ENCODE measurements at places on chromosomes 1 and 21.

DNA sequence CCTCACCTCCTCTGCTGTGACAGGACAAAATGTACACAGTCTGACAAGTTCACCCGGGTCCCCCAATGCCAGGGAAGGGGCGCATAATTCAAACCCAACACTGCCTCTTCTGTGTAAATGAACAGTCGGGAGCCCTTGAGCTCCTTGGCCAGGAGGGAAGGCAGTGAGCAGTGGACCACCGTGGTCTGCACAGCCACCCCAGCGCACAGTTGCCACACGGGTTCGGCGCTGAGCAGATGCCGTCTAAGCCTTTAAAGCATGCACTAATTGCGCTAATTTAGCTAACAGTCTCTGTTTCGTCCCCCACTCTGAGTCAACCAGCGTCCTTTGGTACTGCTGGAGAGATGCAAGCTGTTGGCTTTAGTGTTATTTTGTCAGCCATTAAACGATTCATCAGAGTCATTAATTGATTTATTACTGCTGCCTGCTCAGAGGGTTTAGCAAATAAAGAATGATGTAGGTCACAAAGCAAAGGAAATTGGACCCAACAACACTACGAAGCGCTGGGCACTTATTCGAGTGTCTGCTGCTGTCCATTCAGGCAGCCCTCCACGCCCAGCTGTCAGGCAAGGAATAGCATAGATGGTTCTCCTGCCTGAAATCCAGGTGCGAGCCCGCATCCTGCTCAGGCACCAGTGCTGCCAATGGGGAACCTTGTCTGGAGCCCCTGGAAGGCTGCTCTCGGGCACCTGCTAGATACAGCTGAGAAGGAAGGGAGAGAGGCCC, 91.5 kb downstream of the MRPL37 start:
- peaks cover 41% of the 10 kb centered on the region for H3K4me1 ChIP-seq
- no peak for DNase-seq
- H3K36me3 ChIP-seq: no peaks in the 10 kb centered on the region
- H3K4me3 ChIP-seq: no peak overlapping the region
- H3K27me3 ChIP-seq: no peaks in the 10 kb centered on the region
- no peak overlapping the region for H3K27ac ChIP-seq

GRCh38 chr1:59412718-59413326, 115.9 kb downstream of the FGGY start:
- no peak for DNase-seq
- no peak overlapping the region for H3K4me3 ChIP-seq
- H3K36me3 ChIP-seq: no peaks in the 10 kb centered on the region
- H3K4me1 ChIP-seq: no peaks in the 10 kb centered on the region
- no peaks in the 10 kb centered on the region for H3K27me3 ChIP-seq
- no peak overlapping the region for H3K27ac ChIP-seq

- H3K36me3 ChIP-seq: no peaks in the 10 kb centered on the region
- H3K4me3 ChIP-seq: no peak overlapping the region
- no peak overlapping the region for H3K27ac ChIP-seq
Measured at GRCh38 chr1:94989911-94990473, 63.1 kb upstream of the CNN3 start.

DNA sequence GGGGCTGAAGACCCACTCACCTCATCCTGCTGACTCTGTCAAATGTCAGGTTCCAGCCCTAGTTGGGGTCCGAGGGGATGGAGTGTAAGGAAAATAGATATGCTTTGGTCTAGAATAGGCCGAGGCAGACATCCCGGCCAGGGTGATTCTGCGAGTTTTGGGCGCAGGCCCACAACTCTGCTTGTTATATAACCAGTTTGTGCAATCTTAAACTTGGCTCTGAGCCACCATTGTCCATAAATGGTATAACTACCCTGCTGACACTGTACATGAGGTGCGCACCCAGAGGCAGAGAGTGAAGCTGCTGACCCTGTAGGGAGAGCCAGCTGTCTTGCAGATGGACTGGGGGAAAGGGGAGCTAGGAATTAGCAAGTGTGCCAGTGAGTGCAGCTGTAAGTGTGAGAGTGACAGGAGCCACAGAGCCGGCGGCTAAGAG, 1388.8 kb downstream of the AMY1C start:
- H3K27ac ChIP-seq: no peak overlapping the region
- H3K4me3 ChIP-seq: no peak overlapping the region
- H3K27me3 ChIP-seq: no peaks in the 10 kb centered on the region
- no peaks in the 10 kb centered on the region for H3K36me3 ChIP-seq
- H3K4me1 ChIP-seq: no peaks in the 10 kb centered on the region
- DNase-seq: no peak

GRCh38 chr1:18891426-18891780, 11.0 kb downstream of the ALDH4A1 start:
- H3K27me3 ChIP-seq: no peaks in the 10 kb centered on the region
- H3K4me1 ChIP-seq: no peaks in the 10 kb centered on the region
- H3K36me3 ChIP-seq: no peaks in the 10 kb centered on the region
- no peak overlapping the region for H3K4me3 ChIP-seq

DNA sequence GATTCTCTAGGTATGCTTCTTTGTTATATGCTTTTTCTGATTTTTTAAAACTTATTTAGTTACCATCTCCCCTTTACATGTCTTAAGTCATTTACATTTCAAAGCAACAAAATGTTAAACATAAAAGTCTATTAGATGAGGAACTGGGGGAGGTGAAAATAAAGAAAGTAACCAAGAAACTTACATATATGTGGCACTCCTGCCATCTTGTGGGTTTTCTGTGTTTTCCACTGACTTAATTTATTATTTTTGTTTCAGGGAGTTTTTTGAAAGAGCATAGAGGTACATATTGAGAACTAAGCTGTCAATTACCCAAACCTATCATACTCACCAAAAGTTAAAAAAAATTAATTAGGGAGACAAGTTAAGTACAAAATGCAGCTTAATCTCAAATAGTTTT, 1531.1 kb downstream of the MRPL39 start:
- no peaks in the 10 kb centered on the region for H3K4me1 ChIP-seq
- H3K27me3 ChIP-seq: no peaks in the 10 kb centered on the region
- H3K4me3 ChIP-seq: no peak overlapping the region
- H3K27ac ChIP-seq: no peak overlapping the region
- DNase-seq: no peak

- H3K27ac ChIP-seq: no peak overlapping the region
- no peak overlapping the region for H3K4me3 ChIP-seq
- peaks cover 38% of the 10 kb centered on the region for H3K36me3 ChIP-seq
- no peak for DNase-seq
- no peaks in the 10 kb centered on the region for H3K27me3 ChIP-seq
Measured at GRCh38 chr1:17045150-17045549, 8.7 kb downstream of the SDHB start.

DNA sequence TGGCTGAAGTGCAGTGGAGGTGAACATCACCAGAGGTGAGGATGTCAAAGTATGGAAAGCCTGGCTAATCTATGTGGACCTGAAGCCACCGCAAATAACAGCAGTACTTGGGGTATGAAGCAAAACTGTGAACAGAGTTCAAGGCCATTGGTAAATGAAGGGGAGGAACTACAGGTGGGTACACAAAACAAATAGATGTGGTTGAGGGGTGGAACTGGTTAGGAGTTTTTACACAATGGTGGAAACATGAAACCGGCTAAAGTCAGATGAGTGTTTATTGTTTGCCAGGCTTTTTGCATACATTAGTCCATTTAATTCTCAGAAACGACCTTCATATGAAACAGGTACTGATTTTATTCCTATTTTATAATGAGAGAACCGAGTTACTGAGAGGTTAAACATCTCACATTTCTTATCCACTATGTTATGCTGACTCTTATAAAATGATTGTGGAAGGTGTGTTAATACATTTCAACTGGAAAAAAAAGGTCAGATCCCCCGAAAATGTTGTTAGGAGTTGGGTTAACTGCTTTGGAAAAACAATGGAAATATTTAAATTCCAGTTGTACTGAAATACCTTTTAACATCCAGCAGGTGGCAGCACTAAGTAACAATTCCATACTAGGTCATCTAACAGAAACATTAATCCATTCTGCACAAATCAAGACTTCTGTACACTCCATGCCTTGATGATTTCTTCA, 44.3 kb upstream of the GTF2B start:
- no peaks in the 10 kb centered on the region for H3K4me1 ChIP-seq
- no peak overlapping the region for H3K27ac ChIP-seq
- DNase-seq: peak; percentile 1
- no peaks in the 10 kb centered on the region for H3K27me3 ChIP-seq
- H3K36me3 ChIP-seq: peaks cover 35% of the 10 kb centered on the region

- H3K36me3 ChIP-seq: no peaks in the 10 kb centered on the region
- H3K4me3 ChIP-seq: no peak overlapping the region
- no peak for DNase-seq
- peaks cover 9% of the 10 kb centered on the region for H3K27me3 ChIP-seq
Measured at GRCh38 chr1:118973531-118974137, 14.5 kb downstream of the TBX15 start.

DNA sequence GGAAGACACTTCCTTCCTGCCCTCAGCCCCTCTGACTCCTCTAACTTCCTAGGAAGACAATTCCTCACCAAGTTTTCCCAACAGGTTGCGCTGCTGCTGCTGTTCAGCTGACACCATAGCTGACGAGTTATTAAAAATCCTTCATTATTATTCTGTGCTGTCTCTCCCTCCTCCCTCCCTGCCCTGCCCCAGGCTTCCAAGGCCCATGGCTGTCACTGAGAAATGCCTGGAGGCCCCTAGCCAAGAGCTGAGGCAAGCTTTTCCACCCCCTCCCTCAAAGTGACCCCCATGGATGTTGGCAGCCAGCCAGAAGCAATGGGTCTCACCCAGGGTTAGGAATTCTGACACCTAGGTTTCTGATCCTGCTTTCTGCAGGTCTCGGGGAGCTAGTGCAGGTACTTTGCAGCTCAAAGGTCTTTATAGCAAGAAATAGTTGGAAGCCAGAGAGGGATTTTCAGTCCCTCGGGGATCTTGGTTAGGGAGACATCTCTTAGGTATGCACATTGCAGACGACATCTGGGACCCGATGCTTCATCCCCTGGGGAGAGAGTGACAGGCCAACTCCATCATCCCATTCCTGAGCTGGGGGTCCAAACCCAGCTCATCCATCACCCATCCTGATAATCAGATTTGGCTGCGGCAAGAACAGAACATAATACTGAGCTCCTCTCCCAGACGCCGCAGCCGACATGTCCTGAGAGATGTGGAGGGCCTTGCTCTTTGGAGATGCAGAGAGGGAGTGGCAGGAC, 65.0 kb downstream of the KIRREL1 start:
- no peak overlapping the region for H3K4me3 ChIP-seq
- peaks cover 3% of the 10 kb centered on the region for H3K27me3 ChIP-seq
- DNase-seq: no peak
- no peaks in the 10 kb centered on the region for H3K4me1 ChIP-seq
- no peak overlapping the region for H3K27ac ChIP-seq

DNA sequence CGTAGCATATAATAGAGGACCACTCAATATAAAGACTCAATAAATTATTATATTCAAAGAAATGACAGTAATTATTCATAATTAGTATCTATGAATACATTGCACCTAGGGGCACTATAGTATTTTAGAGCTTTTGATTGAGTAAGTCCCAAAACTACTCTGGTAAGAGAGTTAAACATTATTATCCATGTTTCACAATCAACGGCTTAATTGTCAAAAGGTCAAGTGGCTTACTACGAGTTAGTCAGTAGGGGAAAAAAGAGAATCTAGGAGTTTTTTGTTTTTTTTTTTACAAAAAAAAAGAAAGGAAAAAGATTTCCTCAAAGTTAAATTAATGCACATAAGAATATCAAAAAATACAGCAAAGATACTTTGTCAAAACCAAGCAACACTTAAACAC, 20.4 kb upstream of the LAMC1 start:
- DNase-seq: no peak
- H3K27me3 ChIP-seq: no peaks in the 10 kb centered on the region
- H3K4me1 ChIP-seq: no peaks in the 10 kb centered on the region
- H3K36me3 ChIP-seq: no peaks in the 10 kb centered on the region
- no peak overlapping the region for H3K27ac ChIP-seq

DNA sequence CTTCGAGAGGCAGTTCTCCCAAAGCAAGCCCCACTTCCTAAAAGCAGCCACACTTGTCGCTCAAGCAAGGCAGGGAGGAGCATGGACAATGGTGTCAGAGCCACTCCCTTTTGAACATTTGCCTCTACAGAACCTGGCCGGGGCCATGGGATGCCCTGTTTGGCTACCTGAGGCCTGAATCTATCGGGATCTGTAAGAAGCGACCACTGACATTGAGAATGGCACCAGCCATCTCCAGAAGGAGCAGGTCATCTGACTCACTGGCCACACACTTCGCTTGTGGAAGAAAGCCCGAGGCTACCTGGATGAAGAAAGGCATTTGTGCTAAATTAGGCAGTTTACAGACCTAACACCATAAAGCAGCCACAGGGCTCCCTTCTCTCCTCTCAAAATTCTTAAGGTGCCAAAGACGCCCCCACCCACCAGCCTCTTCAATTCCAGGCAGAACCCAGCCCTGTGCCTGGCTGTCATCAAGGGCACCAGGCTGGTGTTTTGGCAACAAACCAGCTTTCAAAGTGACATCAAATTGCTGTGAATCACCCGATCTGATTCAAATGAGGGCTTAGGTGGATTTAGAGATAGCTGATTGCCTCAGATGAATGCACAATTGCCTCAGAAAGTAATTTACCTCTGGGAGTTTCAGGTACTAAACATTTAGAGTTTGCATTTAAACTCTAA, 104.8 kb downstream of the ETS2 start:
- no peaks in the 10 kb centered on the region for H3K36me3 ChIP-seq
- H3K4me3 ChIP-seq: no peak overlapping the region
- DNase-seq: no peak
- H3K4me1 ChIP-seq: no peaks in the 10 kb centered on the region
- H3K27me3 ChIP-seq: no peaks in the 10 kb centered on the region
- no peak overlapping the region for H3K27ac ChIP-seq

DNA sequence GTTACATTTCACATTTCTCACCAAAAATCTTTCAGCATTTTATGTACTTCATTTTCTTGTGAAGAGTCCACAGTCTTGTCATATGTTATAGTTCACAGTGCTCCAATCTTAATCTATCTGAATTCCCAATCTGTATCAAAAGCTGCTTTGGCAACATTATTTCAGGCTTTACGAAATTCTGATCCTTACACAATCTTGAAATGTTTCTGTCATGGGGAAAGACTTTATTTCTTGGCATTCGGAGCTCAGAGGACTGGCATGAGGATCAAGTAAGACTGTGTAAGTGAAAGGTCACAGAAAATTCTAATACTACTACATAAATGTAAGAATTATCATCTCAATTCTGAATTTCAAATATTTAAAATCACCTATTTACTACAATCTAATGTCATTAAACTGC, 2.0 kb downstream of the USP33 start:
- DNase-seq: no peak
- peaks cover 4% of the 10 kb centered on the region for H3K4me1 ChIP-seq
- no peaks in the 10 kb centered on the region for H3K27me3 ChIP-seq

- H3K27ac ChIP-seq: peak overlapping the region; percentile 99
- no peaks in the 10 kb centered on the region for H3K27me3 ChIP-seq
- H3K36me3 ChIP-seq: no peaks in the 10 kb centered on the region
Measured at GRCh38 chr1:58785442-58786058, 1.7 kb upstream of the JUN start.

DNA sequence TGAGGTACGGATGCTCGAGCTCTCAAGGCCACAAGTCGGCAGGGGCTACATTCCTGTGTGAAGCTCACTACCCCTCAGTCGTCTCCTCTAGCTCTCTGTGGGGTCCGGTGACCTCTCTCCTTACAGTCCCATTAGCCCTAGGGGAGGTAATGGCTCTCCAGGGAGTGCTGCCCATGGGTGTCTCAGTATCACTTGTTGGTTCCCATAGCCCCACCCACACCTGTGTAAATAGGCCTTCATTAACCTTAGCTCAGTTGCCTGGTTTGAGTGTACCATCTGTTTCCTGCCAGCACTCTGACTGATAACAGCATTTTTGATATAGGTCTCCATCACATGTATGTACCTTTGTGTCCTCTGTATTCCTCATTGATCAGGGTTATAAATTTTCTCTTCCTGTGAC, 133.2 kb upstream of the KCNJ15 start:
- H3K36me3 ChIP-seq: no peaks in the 10 kb centered on the region
- no peak overlapping the region for H3K4me3 ChIP-seq
- H3K4me1 ChIP-seq: no peaks in the 10 kb centered on the region
- DNase-seq: no peak
